ENCODE measurements at places on chromosomes 4 and X.
A peak's percentile ranks its signal among the peaks of the same experiment; 100 is the strongest.

DNA sequence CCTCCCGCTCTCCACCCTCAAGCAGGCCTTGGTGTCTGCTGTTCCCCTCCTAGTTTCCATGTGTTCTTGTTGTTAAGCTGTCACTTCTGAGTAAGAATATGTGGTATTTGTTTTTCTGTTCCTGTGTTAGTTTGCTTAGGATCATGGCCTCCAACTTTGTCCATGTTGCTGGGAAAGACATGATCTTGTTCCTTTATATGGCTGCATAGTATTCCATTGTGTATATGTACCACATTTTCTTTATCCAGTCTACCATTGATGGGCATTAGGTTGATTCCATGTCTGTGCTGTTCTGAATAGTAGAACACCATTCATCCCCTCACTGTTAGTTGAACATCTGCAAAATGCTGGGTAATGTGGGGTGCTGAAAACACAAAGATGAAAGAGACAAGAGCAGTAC is 222.9 kb downstream of the PALLD start:
- no peak for DNase-seq

DNA sequence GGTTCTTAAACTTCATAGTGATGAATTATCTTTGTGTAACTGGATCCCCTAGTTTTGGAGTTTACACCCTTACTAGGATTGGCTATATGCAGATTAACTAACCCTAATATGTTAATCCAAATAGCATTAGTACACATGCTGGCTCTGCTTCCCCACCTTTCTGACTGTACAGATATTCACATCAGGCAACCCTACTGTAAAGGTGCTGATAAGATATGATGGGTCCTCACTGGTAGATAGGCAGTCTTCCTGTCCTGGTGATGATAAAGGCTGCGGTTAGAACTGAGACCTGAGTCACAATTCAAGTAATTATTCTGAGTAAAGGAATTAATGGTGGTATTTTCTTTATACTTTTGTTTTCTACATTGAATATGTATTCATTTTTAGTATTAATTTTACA is 118.6 kb downstream of the COL4A5 start:
- no peak for DNase-seq

DNA sequence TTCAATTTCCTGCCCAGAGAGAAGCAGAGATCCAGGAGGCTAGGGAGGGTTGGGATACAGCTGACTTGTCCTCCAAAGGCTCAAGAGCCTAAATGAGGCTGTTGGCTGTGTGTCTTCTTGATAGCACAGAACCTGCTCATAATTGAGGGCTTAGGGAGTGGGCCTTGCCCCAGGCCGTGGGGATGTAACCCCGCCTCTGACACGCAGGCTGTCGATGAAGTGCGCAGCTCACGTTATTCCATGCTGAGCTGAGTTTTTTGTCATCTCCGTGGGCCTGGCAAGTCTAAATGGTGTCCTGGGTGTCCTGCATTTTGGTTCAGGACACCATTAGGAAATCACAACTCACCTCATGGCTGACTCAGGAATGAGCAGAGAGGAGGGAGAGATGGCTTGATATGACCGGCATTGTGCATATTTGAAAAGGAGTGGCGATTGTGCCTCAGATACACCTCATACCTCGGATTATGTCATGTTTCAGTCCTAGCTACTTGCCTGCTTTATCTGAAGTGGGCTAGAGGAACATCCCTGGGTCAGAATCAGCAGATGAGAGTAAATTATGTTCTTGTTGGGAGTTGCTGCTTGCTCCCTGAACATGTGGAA is 43.7 kb downstream of the FHDC1 start:
- no peak for DNase-seq

GRCh38 chrX:67543818-67544217 is at the start of gene AR:
AR (plus strand) TSS chrX:67544021; CDS start chrX:67545147, 1,126 bp downstream.
- peak; percentile 46 for DNase-seq

DNA sequence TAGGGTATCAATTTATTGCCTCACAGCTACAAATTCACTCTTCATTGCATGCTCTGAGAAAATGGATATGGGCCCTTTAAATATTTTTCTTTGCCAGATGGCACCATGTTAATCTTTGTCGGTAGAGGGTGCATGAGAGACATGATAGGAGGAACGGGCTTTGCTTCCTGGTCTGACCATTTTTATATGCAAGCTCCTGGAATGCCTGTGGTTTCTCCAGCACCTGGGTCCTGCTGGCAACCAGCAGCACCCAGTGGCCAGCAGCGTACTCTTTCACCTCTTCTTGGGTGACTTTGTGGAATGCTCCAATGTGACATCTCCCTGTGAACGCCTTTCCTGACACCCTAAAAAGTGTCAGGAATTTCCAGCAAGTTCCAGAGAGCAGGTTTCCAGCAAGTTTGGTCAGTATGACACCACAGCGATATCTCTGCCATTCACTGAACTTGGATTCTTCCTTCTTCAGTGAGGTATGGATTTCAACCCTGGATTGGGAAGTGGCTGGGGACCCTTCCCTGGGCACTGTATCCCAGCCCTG is 140.3 kb upstream of the PGRMC2 start:
- DNase-seq = peak; percentile 26

GRCh38 chr4:41573502-41574001 is 35.6 kb downstream of the LIMCH1 start:
- DNase-seq = no peak

GRCh38 chrX:41596596-41596995 is 92.2 kb upstream of the GPR34 start:
- peak; percentile 4 for DNase-seq

DNA sequence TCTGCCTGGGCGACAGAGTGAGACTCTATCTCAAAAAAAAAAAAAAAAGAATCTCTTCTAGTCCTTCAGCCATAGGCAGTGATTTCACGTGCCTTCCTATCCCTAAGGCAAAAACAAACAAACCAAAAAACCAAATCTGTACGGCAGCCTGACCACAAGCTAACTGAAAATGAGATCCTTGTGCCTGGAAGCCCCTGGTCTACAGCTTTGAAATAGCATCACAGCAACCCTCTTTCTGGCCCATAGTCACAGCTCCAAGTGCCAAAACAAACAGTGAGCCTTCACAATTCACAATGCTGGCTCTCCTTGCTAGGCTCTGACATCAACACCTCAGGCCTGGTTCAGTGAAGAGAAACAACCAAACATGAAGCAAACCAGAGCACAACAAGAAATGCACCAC is 46.1 kb downstream of the TMEM150C start:
- no peak for DNase-seq

- no peak for DNase-seq
Measured at GRCh38 chr4:14829795-14830194, 172.5 kb upstream of the CPEB2 start.

DNA sequence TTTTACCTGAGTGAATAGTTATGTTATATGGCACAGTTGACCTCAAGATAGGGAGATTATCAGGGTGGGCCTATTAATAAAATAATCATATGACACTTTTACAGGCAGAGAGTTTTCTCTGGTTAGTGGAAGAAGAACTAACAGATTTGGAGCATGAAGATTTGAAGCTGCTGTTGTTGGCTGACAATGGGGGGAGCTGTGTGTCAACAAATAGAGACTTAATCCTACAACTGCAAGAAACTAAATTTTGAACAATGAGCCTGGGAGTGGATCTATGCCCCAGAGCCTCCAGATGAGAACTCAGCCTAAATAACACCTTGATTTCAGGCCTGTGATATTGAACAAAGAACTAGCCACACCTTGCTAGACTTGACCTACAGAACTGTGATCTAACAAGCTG is 7.2 kb upstream of the CCSER1 start:
- no peak for DNase-seq

Data from suppressor macrophage (primary cell).